ENCODE measurements at places on chromosomes 1 and 21.

GRCh38 chr1:192974701-192975100 lies 84.5 kb downstream of the UCHL5 start:
- DNase-seq = no peak

DNA sequence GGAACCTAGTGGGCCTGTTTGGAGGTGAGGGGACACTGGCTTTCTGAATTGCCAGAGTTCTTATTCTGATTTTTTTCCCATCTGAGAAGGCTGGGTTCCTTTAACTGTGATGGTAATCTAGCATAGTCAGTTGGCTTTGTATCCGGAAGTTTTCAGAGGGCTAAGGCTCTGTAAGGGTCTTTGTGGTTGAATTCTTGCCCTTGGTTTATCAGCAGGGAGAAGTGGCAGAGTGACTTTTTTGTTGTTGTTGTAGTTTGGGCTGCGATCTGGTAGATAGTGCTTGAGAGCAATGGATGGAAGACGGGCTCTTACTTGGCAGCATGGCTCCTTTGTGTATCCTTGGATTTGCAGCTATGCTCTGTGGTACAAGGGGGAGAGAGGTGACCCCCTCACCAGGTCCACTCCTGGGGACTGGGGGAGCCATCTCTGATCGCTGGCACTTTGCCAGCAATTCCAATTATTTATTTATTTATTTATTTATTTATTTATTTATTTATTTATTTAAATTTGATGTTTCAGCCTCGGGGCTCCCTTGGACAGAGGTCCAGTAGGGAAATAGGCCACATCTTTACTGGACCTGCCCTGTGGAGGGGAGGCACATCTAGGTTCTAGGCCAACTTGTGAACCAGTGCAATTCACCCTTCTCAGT lies 18.5 kb downstream of the TCP10L start:
- no peak for DNase-seq

- DNase-seq = no peak
Measured at GRCh38 chr21:44574457-44575306, 1.2 kb downstream of the KRTAP10-4 start.

- DNase-seq = no peak
Measured at GRCh38 chr1:107328087-107328486, 187.2 kb downstream of the NTNG1 start.

DNA sequence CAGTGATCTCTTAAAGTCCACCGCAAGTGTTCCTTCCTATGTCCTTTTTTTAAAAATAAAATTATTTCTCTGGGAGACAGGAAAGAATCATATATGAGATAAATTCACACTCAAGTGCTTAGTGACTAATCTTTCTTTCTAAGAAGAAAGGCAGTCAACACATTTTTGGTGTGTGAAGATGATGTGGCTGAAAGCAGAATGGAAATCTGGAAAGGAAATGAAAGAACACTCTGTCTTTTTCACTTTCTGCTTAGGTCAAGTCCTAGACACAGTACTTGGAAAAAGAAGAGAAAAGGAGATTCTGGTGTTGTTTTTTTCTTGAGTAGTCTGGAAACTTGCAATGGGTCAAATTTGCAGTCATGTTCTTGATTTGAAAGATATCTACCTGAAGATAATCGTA lies 45.5 kb upstream of the PRRX1 start:
- no peak for DNase-seq

DNA sequence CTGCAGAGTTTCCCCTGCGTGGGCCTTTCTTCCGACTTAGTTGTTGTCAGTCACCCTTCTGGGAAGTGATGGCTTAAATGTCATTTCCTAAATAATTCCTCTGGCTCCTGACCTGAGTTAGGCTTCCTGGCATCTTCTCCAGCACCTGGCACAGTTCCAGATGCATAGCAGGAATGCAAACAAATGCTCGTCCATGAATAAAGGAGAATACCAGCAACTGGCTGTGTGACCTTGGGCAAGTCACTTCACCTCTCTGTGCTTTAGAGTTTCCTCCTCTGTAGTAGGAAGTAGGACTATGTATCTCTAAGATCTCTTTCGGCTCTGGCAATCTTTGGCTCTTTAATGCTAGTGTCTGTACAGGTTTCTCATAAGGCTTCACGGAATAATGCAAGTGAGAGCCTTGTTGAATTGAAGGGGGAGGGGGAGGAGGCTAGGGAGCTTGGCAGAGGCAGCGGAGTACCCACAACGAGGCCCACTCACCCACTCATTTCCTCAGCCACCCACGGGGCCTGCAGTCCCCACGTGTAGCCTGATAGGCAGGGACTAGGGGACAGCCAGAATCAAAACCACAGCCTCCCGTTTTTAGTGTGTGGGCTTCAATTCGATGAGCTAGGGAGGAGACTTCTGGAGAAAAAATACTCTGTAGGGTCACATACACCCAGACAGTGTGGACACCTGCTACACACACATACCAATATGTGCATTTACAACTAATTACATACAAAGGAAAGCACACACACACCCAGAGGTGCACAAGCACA lies 48.1 kb downstream of the TENT5C start:
- DNase-seq = no peak

DNA sequence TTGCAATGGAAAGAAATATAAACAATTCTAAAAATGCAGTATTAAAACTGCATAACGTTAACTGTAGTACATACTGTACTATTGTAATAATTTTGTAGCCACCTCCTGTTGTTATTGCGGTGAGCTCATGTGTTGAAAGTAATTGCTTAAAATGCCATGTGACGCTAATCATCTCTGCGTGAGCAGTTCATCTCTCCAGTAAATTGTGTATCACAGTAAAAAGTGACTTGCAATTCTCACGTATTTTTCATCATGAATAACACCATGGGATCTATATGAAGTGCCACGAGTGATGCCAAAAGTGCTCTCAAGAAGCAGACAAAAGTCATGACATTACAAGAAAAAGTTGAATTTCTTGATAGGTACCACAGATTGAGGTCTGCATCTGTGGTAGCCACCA lies 82.4 kb upstream of the CYYR1 start:
- no peak for DNase-seq

- no peak for DNase-seq
Measured at GRCh38 chr1:82466416-82466815, 665.7 kb downstream of the ADGRL2 start.

GRCh38 chr1:38018864-38019343 lies 6.4 kb downstream of the UTP11 start:
- no peak for DNase-seq

DNA sequence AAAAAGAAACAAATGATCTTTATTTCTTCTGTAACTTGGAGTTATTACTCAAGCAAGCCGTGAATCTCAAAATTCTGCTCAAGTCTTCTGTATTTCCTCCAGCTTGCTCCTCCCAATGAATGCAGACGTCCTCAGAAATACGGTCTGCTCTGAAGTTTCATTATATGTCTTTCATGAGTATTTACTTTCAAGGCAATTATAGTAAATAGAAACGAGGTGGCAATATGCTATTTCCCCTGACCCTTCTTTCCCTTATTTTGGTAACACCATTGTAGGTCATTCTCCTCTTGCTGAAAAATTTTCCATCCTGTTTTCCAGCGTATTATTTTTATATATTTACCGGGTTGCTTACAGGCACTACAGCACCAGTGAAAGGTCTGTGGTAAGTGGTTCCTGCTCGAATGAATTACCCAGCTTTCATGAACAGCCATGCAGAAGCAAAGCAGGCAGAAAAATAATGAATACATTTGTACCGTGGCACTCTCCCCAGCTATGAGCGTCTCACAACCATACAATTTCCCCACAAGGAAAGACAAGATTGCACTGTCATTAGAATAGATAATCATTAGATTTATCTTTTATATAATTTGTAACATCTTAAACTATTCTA lies 350.9 kb upstream of the PKN2 start:
- DNase-seq = no peak

- DNase-seq = no peak
Measured at GRCh38 chr1:175889848-175890247, 146.5 kb upstream of the TNR start.

GRCh38 chr21:33362044-33362555 lies 37.3 kb downstream of the IFNAR1 start:
- no peak for DNase-seq

DNA sequence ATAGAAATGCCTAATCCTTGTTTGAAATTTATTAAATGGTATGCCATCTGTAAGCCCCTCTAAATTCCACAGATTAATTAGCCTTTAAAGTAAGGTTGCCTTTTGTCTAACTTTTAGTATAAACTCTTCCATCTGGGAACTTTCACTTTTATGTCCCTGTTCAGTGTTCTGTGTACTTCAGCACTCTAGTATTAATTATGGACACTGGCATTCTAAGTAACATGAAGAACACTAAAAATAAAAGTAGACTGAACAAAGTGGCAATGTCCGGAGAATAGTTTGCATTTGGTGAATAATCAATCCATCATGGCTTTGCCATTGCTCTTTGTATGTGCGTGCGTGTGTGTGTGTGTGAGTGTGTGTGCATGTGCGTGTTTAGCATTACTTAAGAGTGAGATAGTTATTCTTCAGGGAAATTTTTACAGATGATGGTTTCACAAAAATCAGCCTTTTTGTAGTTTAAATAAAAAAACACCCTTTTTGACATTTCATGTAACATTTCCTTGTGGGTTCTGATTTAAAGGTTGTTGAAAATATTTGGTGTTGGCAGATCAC lies 51.1 kb downstream of the ATF6 start:
- no peak for DNase-seq

DNA sequence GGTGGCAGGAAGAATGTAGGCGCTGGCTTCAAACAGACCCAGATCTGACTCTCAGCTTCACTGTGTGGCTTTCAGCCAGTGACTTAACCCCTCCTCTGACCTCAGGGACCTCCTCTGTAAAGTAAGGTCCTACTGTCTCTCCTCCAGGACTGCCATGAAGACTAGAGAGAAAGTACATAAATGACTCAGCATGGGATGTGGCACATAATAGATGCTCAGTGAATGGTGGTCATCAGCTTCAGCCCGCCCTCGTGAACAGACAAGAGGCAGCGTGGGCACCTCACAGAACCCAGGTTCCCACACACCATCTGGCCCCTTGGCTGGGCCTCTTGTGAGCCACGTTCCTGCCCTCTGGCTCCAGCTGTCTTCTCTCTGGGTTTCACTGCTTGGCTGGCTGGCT lies 126.0 kb downstream of the SYF2 start:
- DNase-seq = peak; percentile 19

- no peak for DNase-seq
Measured at GRCh38 chr1:112061901-112062320, 72.4 kb upstream of the KCND3 start.

DNA sequence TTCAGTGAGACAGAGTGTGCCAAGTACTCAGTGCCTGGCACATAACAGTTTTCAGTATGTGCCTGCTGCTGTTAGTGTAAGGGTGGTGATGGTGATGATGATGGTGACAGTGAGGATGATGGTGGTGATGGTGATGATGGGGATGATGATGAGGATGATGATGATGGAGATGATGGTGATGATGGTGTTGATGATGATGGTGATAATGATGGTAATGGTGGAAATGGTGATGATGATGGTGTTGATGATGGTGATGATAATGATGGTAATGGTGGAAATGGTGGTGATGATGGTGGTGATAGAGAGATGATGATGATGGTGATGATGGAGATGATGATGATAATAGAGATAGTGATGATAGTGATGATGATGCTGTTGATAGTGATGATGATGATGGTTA lies 62.0 kb downstream of the AJAP1 start:
- DNase-seq = no peak

DNA sequence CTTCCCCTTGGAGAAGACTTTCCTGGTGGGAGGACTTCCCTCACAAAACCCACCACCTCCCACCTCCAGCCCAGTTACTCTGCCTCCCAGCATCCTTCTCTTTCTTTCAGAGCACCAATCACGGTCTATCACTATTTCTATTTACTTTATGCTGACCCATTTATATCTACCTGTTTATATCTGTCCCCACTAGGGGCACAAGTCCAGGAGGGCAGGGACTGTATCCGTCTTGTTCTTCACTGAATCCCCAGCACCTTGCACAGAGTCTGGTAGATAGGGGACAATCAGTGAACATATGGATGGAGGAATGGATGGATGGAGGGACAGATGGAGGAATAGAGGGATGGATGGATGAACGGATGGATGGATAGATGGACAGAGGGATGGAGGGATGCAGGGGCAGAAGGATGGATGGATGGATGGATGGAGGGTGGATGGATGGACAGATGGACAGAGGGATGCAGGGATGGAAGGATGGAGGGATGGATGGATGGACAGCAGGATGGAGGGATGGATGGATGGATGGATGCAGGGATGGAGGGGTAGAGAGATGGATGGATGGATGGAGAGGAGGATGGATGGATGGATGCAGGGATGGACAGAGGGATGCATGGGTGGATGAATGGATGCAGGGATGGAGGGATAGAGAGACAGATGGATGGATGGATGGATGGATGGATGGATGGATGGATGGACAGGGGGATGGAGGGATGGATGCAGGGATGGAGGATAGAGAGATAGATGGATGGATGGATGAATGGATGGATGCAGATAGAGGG lies 5.5 kb downstream of the C1QB start:
- no peak for DNase-seq

DNA sequence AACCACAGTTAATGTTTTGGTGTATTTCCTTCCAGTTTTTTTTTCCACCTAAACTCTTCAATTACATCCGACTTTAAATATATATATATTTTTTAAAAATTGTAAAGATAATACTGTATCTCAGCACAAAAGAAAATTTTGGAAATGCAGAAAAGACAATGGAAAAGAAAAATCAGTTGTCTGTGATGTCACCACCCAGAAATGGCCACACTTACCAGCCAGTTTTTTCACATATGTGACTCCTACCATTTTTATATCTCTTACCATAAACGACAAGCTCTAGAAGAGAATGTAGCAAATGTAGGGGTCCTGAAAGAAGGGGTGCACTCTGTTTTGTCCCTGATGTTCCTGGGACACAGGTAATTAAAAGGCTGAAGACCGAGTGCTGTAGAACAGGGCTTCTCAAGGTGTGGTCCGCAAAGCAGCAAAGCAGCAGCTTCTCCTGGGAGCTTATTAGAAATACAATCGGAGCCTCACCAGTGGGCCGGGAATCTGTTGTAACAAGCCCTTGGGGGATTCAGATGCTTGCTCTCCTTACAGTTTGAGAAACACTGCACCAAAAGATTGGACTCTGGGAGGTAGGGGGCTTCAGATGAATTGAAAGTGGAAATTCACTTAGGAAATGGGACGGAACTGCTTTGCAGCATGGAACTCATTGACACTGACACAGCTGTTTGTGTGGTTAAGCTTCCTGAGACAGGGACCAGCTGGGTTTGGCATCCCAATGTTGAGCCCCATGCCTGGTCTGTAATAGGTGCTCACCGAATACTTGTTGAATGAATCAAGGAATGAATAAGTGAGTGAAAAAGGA lies 44.1 kb downstream of the ALPL start:
- DNase-seq = peak; percentile 53

DNA sequence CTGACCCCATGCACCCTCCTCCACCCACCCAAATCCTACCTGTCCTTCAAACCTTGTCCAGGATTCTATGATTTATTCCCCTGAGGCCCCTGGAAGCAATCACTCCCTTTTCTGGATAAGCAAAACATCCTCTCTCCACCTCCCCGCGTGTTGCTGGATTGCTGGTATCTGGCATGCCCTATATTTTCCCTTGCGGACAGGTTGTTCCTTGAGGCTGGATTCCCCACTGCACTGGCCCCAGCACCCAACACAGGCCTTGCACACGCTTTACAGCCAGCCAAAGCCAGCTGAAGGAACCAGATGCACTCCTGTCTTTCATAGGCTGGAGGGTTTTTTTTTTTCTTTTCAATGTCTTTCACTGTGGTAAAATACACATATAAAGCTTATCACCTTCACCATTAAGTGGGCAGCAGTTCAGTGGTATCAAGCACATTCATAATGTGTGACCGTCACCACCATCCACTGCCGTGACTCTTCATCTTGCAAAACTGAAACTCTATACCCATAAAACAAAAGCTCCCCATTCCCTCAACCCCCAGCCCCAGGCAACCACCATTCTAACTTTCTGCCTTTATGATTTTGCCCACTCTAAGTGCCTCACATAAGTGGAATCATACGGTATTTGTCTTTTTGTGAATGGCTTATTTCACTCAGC lies 50.9 kb downstream of the TOR1AIP2 start:
- DNase-seq = no peak

Measured in AG08395 (cell line).